ENCODE measurements at places on chromosomes 1 and 21.
A peak's percentile ranks its signal among the peaks of the same experiment; 100 is the strongest.

GRCh38 chr1:31881688-31882000, 56.5 kb downstream of the PTP4A2 start:
- no peak for DNase-seq

DNA sequence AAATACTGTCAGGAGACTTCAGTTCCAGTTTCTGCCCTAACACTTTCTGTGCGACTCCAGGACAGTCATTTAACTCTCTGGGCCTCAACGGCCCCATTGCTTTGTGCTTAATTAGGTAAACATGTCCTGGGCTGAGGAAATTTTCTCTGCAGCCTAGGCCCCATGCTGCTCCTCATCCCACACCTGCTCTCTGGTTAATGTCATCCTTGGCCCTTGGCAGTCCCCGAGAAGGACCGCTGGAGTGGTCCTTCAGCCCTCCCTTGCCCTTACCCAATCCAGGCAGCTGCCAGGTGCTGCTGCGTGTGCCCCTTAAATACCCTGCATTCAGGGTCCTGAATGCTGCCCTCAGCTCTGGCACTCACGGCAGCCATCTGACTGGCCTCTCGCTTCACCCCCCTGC, 18.7 kb downstream of the UBL4B start:
- no peak for DNase-seq

DNA sequence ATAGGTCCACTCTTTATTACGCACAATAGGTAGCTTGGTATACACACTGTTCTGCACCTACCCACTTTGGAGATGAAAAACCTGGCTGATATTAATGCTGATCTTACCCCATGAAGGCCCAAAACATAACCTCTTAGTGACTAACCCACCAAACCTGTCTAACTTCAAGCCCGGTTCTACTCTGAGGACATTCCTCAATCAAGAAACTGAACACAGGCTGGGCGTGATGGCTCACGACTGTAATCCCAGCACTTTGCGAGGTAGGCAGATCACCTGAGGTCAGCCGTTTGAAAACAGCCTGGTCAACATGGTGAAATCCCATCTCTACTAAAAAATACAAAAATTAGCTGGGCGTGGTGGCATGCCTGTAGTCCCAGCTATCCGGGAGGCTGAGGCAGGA, 50.5 kb downstream of the EYA3 start:
- no peak for DNase-seq

DNA sequence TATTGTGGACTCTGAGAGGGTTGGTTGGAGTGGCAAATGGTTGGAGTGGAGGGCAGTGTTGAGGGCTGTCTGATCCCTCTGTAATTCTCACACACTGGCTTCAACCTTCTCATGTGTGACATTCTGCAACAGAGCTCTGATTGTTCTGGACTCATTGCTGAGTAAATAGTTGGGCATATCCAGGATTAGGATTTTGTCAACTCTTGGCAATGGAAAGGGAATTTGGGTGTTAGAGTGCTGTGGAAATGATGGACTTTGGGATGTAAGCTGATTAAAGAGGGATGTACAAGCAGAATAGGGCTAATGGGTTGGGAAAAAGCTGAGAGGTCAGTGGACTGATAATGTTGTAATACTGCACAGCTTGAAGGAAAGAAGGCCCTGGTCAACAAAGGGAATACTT, 16.5 kb downstream of the TLCD4 start:
- DNase-seq = no peak

GRCh38 chr1:37657620-37658412, 23.1 kb upstream of the RSPO1 start:
- DNase-seq = no peak

DNA sequence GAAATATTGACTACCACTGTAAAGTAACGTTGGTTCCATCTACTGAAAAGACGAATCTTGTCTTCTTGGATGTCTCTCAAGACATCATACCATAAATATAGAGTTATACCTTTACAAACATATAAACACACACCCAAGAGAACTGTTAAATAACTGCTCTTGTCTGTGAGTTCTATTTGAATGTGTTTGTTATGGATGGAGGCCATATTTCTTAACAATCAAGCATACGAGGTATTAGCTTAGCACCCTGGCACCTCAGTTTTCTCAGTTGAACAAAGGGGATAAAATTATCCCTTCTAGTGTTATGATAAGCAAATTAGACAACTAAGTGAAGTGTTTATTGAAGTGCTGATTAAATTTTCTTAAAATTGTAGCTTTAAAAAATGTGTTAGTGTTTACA, 336.6 kb upstream of the ZRANB2 start:
- no peak for DNase-seq

- DNase-seq = no peak
These were observed 934.7 kb downstream of the PLA2G4A start for GRCh38 chr1:187763465-187763864.

GRCh38 chr1:113714606-113715269, 44.5 kb downstream of the PHTF1 start:
- no peak for DNase-seq

- DNase-seq = peak; percentile 19
These were observed 2.2 kb upstream of the ARHGAP30 start for GRCh38 chr1:161071886-161072371.

- DNase-seq = no peak
These were observed 79.2 kb upstream of the CDC42BPA start for GRCh38 chr1:227397354-227397978.

DNA sequence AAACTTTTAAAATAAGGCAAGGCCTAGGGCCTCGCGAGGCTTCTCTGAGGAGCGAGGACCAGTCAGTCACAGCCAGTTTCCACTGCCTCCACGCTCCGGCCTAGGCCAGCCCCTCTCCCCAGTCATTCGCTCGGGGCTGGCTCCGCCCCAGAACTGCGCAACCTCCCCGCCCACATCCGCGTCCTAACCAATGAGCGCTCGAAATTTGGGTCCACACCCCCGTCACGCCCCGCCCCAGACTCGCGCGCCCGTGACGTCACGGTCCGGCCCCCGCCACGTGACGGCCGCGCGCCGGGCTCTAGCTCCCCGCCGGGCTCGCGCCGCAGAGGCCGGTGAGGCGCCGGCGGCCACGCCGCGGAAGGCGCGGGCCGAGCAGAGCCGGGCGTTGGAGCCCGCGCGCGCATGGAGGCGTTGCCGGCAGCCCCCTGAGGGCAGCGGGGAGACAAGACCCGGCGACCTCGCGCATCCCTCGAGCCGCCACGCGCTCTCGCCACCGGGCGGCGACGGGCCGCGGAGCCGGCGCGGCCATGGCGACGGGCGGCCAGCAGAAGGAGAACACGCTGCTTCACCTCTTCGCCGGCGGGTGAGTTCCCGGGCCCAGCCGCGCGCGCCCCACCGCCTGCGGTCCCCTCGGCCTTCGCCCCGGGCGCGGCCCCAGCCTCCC, at the start of gene SLC25A33:
SLC25A33 (plus strand) TSS at position 301 of the 664 bp plus-strand sequence; CDS start at position 528, 227 bp downstream.
- peak; percentile 97 for DNase-seq

DNA sequence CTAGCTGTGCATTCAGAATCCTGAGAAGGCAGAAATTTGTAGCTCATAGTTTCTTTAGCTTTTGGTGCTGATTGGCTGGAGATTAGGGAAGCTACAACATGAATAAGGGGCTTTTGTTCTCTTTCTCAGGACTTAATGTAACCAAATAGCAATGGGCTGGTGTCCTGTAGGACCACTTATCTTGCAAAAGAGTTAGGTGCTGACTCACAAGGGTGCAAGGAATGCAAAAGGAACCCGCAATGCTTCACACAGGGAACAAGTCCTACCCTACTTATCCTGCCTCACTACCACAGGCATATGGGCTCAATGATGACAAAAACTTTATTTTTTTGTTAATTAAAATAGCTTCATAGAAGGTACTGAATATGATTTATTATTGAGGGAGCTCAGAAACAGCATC, 541.5 kb downstream of the AMY1C start:
- DNase-seq = no peak

GRCh38 chr1:73491621-73492020, 706.4 kb downstream of the LRRIQ3 start:
- no peak for DNase-seq

DNA sequence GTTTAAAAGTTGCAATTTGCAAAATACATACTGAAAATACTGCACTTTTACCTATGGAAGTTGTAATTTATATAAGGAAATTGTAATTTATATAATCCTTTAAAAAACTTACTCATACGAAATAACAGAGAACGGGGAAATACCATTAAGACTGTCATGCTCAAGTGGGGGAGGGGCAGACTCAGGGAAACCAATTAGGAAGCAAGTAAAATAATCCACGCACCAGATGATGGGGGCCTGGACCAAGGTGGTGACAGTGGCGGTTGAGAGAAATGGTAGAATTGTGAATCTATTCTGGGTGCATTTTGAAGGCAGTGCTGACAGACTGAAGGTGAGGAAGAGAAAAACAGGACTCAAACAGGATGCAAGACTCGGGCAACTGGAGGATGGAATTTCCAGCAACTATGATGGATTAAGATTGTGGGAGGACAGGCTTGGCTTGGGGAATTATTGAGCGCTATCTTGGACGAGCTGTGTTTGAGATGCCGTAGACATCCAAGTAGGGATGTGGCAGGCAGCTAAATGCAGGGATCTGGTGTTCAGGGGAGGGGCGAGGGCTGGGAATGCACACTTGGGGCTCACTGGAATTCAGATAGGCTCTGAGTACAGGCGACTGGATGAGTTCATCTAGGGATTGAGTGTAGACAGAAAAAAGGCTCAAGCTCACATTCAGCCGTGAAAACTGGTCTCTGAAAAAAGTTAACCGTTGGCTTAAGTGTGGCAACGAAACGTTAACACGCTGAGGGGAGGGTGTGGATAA, 977 bp downstream of the LCA5L start:
- DNase-seq = no peak

DNA sequence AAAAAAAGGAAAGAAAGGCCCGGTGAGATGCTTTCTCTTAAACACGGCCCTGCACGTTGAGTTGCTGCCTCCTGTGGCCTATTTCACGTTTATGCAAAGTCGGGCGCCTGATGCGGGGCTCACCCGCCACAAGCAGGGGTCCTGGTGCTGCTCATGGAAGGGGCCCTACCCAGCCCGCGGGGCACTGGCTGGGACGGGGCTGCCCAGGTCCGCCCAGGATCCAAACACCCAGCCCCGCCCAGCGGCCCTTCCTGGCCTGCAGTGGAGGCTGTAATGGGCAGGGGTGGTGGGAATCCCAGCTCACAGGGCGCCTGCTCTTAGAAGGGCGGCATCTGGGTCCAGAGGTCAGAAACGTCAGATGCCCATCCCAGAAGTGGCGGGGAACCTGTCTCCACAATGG, 1.6 kb downstream of the COL6A2 start:
- DNase-seq = no peak

GRCh38 chr1:165914136-165914798, 86.9 kb downstream of the UCK2 start:
- peak; percentile 40 for DNase-seq

GRCh38 chr1:17919525-17920439, 164.6 kb downstream of the ACTL8 start:
- no peak for DNase-seq

GRCh38 chr1:194004146-194004545, 817.7 kb upstream of the B3GALT2 start:
- DNase-seq = no peak

DNA sequence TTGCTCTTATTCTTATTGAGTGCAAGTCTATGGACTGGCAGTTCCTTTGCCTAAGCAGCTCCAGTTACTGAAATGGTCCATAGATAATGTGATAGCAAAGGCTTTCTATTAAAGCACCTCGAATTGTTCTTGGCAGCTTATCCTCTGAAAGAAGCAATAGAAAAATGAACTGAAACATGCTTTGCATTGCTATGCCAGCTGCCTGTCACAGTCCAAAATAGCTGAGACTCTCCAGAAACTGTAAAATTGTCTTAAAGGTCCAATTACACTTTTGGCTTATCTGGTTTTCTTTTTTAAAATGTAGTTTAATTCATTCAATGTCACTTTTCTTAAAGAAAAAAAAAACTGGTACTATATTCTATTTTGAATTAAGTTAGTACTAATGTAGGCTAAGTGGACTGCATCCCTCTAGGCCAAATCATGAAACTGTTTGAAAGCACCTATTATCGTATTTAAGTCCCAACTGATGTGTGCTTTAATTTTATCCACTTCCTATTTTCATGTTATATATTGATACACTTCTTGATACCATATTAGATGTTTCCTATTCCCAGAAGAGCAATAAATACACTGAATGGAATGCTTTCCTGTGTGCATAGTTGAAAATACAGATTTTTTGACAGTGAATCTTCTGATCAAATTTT, 208.0 kb upstream of the DEPDC1 start:
- DNase-seq = no peak

GRCh38 chr1:215543191-215543606, 23.9 kb upstream of the KCTD3 start:
- DNase-seq = no peak

GRCh38 chr1:171769171-171769570, 12.3 kb upstream of the METTL13 start:
- DNase-seq = no peak

- DNase-seq = no peak
These were observed 2.1 kb upstream of the S100A2 start for GRCh38 chr1:153567621-153568366.

DNA sequence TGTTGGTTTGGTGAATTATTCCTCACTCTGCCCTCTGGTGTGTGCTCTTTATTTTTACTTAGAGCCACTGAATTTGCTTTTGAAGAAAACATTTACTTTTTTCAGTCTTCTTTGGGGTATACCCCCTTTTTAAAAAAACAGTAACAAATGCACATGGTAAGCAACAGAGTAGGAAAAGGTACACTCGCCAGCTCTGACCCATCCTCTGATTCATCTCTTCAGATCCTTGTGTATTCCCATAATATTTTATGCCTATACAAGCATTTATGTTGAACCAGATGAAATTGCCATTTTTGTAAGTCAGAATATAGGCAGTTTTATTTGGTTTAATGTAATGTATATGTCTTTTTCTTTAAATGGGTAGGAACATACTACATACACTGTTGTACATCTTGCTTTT, 28.3 kb downstream of the TTC3 start:
- DNase-seq = no peak

GRCh38 chr1:90000934-90001676, 6.2 kb downstream of the ZNF326 start:
- DNase-seq = no peak

GRCh38 chr1:42978317-42979035, 19.8 kb upstream of the SLC2A1 start:
- DNase-seq = no peak

GRCh38 chr1:13700521-13701270, 708 bp downstream of the PRDM2 start:
- peak; percentile 9 for DNase-seq

DNA sequence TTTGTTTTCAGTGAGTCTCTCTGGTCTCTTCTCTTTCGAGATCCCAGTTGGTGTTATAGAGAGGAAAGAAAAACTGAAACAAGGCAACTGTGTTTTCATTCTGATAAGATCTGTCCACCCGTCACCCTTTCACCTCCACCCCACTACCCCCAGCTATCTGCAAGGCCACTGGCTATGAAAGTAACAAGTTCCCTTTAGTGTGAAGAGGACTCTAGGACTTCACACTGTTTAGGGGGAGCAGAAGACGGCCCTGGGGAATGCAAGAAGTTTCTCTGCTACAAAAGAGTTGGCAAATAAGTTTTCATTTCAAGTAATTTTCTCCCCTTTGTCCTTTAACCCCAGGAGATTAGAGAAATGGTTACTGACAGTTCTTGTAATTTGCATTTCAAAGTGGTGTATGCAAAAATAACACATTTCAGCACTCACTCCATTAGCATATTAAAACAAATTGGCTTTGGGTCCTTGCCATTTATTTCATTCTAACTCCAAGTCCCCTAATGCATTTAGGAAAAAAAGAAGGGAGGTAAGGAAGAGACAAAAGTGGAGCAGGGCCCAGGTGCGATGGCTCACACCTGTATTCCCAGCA, 79.6 kb upstream of the PPM1J start:
- no peak for DNase-seq
